Lower lobe of right lung (tissue), 2 donors: ENCODE measurements at places on chromosomes 6 and 20. TPM values are rescaled to one million over a fixed set of nuclear protein-coding genes. Genes with fewer than 3 reads are reported as not detected.

GNAS-AS1 gene
- 0.97 TPM for total RNA-seq

FAM184A gene
- 15.9 TPM for total RNA-seq

ULBP1 gene
- total RNA-seq: 2.0 TPM

SULF2 gene
- 34.6 TPM for total RNA-seq

NPEPL1 gene
- total RNA-seq: 40.6 TPM

GGTLC1 gene
- total RNA-seq: 57.2 TPM

MOXD1 gene
- total RNA-seq: 13.4 TPM

IPCEF1 gene
- 7.9 TPM for total RNA-seq

ENPP3 gene
- 1.7 TPM for total RNA-seq

RTF2 gene
- 68.6 TPM for total RNA-seq

CCDC170 gene
- 5.4 TPM for total RNA-seq

DAAM2 gene
- 29.0 TPM for total RNA-seq

LKAAEAR1 gene
- 0.97 TPM for total RNA-seq

ADAM33 gene
- 11.7 TPM for total RNA-seq

ASCC3 gene
- 34.8 TPM for total RNA-seq

DUSP15 gene
- 0.80 TPM for total RNA-seq

ZNF391 gene
- 2.0 TPM for total RNA-seq

PLN gene
- 7.5 TPM for total RNA-seq

XKR7 gene
- 0.06 TPM for total RNA-seq

NINL gene
- 10.7 TPM for total RNA-seq

PRL gene
- total RNA-seq: not detected

ZC3H12D gene
- 2.6 TPM for total RNA-seq

SPAG4 gene
- 4.2 TPM for total RNA-seq

HDDC2 gene
- total RNA-seq: 55.4 TPM

EYS gene
- not detected for total RNA-seq

TMEM170B gene
- 12.4 TPM for total RNA-seq

HAO1 gene
- total RNA-seq: not detected

TSHZ2 gene
- total RNA-seq: 12.6 TPM

CALHM4 gene
- total RNA-seq: not detected

MAK gene
- total RNA-seq: 1.3 TPM

BPIFB1 gene
- total RNA-seq: 263 TPM

TNFRSF21 gene
- total RNA-seq: 21.7 TPM

CENPB gene
- total RNA-seq: 76.2 TPM

RIPOR3 gene
- total RNA-seq: 11.0 TPM

ADGRF4 gene
- total RNA-seq: not detected

SLC52A3 gene
- total RNA-seq: 1.1 TPM

BTN1A1 gene
- total RNA-seq: not detected

BANF2 gene
- not detected for total RNA-seq

PTPRT gene
- total RNA-seq: 8.0 TPM

FAM83C gene
- not detected for total RNA-seq

TAAR8 gene
- total RNA-seq: not detected

CENPW gene
- 7.1 TPM for total RNA-seq

SLC22A3 gene
- total RNA-seq: 37.7 TPM

LY6G6C gene
- total RNA-seq: not detected

PTCRA gene
- total RNA-seq: 9.8 TPM

FOXQ1 gene
- total RNA-seq: 7.5 TPM
